ENCODE measurements at places on chromosomes 1 and 21. TPM values are rescaled to one million over a fixed set of nuclear protein-coding genes. Genes with fewer than 3 reads are reported as not detected.

DNA sequence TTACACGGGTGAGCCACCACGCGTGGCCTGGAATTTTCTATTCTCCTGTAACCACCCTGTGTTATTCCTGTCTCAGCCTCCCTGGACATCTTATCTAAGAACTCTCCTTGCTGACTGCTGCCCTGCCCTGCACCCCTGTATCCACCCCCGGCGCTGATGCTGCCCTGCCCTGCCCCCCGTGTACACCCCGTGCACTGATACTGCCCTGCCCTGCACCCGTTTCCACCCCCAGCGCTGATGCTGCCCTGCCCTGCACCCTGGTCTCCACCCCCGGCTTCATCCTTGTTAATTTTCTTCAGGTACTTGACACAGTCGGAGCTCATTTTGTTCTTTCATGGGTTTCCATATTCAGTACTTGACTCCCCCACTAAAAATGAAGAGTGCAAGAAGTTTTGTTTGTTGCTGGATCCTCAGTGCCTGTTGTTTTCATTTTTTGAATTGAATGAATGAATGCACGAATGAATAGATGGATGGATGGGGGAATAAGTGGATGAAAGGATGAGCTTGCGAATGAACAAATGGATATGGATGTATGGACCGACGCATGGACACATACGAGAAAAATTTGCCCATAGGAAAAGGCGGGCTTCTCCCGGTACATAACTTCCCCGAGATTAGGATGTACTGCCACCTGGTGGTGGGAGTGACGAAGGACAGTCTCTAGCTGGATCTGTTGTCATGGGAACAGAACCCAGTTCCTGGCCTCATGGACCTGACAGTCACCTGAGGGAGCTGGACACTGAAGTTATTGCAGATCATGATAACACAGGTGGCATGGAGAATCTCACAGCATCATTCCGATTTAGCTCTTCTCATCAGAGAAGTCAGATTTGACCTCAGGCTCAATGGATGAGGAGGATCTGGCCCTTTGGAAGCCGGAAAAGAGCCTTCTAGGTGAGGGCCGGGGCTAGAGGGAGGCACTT, 14.9 kb downstream of the AADACL4 start:
- H3K27ac ChIP-seq, result no peak overlapping the region
- H3K4me1 ChIP-seq, result peaks cover 6% of the 10 kb centered on the region
- H3K4me3 ChIP-seq, result no peak overlapping the region
- peaks cover 3% of the 10 kb centered on the region for H3K27me3 ChIP-seq
- H3K36me3 ChIP-seq, result no peaks in the 10 kb centered on the region
- peak; percentile 78 for DNase-seq

- H3K4me1 ChIP-seq, result peaks cover 55% of the 10 kb centered on the region
- H3K27ac ChIP-seq, result no peak overlapping the region
- no peak overlapping the region for H3K4me3 ChIP-seq
Measured at GRCh38 chr1:28885472-28885877, 28.9 kb upstream of the EPB41 start.

UBASH3A gene
- total RNA-seq, result 27.2 TPM

DNA sequence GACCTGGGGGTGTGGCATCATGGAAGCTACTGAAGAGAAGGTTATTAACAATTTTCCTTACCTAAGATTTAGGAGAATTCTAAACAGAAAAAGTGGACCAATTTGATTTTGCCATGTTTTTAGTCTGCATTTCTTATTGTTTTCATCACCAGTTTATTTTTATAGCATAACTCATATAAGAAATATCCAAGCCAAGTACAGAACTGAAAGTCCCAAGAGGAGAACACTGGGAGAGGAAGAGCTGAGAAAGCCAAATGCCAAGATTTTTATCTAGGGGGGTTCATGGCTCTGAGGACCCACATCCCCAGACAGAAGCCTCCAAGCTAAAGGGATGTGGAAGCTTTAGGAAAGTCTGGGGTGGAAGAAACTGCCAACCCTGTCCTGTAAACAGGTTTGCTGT, 109.4 kb upstream of the DUSP10 start:
- H3K27ac ChIP-seq, result no peak overlapping the region
- H3K4me3 ChIP-seq, result no peak overlapping the region
- no peaks in the 10 kb centered on the region for H3K36me3 ChIP-seq
- DNase-seq, result no peak
- H3K27me3 ChIP-seq, result no peaks in the 10 kb centered on the region

- H3K4me3 ChIP-seq, result no peak overlapping the region
- H3K27me3 ChIP-seq, result no peaks in the 10 kb centered on the region
- H3K27ac ChIP-seq, result no peak overlapping the region
- peaks cover 3% of the 10 kb centered on the region for H3K36me3 ChIP-seq
Measured at GRCh38 chr21:36193200-36193599, 36.6 kb downstream of the DOP1B start.

TMEM200B gene
- total RNA-seq, result 2.1 TPM

DNA sequence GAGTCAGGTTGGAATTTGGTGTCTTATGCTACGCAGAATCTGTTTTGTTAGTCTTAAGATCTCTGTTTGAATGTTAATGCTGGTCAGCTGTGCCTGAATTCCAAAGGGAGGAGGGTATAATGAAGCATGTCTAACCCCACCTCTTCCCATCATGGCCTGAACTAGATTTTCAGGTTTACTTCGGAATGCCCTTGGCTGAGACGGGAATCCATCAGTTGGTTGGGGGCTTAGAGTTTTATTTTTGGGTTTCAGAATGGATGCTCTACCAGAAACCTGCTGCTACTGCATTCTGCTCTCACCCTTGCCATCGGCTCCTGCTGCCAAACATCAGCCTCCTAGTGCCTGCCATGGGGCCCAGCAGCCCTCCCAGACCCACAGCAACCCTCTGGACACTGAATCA, 24.1 kb upstream of the ETV3 start:
- H3K27ac ChIP-seq, result no peak overlapping the region
- DNase-seq, result no peak
- H3K4me3 ChIP-seq, result no peak overlapping the region
- H3K36me3 ChIP-seq, result no peaks in the 10 kb centered on the region
- no peaks in the 10 kb centered on the region for H3K4me1 ChIP-seq
- H3K27me3 ChIP-seq, result peaks cover 14% of the 10 kb centered on the region

DNA sequence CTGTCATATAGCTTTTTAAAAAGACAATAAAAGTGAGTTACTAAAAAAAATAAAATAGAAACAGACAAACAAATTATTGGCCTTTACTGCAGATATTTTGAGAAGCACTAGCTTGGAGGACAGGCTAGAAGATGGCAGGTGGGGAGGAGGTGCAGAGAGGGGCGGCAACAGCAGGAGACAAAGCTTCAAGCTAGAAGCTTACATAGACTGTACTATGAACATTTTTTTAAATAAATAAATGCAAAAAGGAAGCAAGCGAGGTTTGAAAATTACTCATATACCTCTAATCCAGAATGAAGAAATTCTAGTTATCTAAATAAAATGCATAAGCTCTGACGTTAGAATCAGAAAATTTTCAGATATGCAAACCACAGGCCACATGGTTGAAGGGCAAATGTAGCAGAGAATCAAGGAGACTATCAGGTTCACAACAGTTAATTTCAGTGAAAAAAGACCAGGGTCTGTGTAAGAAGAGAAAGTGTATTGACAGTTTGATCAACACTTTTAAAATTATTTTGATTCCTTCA, 54.9 kb downstream of the NRIP1 start:
- H3K4me3 ChIP-seq, result no peak overlapping the region
- no peaks in the 10 kb centered on the region for H3K27me3 ChIP-seq
- H3K27ac ChIP-seq, result no peak overlapping the region
- DNase-seq, result no peak
- peaks cover 17% of the 10 kb centered on the region for H3K4me1 ChIP-seq

GRCh38 chr1:58515794-58516401, 30.6 kb downstream of the OMA1 start:
- H3K4me1 ChIP-seq, result peaks cover 3% of the 10 kb centered on the region
- peaks cover 12% of the 10 kb centered on the region for H3K36me3 ChIP-seq
- DNase-seq, result peak; percentile 16
- no peak overlapping the region for H3K4me3 ChIP-seq

PRKAA2 gene
- not detected for total RNA-seq

SH2D1B gene
- not detected for total RNA-seq

- H3K4me1 ChIP-seq, result no peaks in the 10 kb centered on the region
- H3K36me3 ChIP-seq, result no peaks in the 10 kb centered on the region
- no peak overlapping the region for H3K27ac ChIP-seq
- no peak overlapping the region for H3K4me3 ChIP-seq
- peaks cover 4% of the 10 kb centered on the region for H3K27me3 ChIP-seq
Measured at GRCh38 chr21:30072496-30072895, 94.1 kb downstream of the CLDN17 start.

REG4 gene
- not detected for total RNA-seq

FYB2 gene
- not detected for total RNA-seq
